ENCODE measurements at places on chromosomes 6 and 20.

DNA sequence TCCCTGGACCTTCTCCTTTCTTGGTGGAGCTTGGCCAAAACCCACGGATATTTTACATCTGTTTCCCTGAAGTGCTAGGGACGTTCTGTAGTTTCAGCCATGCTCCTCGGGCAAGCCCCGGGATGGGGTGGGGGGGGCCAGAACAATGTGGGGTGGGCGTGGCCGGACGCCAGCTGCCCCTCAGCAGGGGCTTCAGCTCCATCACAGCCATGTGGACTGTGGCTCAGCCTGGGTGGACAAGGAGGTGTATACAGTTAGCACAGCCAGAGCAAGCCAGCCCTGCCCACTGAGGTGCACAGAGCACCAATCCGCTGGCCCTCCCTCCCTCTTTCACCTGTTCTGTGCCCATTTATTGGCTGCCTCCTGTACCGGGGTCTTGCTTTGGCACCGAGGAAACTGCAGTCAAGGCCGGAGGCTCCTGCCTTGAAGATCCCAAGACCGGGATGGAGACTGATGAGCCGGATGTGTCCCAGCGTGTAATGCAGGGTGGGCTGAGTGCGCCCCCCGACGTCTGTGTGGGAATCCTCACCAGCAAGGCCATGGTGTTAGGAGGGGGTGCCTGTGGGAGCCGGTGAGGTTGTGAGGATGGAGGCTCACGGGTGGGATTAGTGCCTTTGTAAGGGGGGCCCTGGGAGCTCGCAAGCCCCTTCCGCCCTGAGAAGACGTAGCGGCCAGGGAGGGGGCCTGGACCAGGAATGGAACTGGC lies 28.0 kb downstream of the FRMD1 start:
- DNase-seq = no peak

DNA sequence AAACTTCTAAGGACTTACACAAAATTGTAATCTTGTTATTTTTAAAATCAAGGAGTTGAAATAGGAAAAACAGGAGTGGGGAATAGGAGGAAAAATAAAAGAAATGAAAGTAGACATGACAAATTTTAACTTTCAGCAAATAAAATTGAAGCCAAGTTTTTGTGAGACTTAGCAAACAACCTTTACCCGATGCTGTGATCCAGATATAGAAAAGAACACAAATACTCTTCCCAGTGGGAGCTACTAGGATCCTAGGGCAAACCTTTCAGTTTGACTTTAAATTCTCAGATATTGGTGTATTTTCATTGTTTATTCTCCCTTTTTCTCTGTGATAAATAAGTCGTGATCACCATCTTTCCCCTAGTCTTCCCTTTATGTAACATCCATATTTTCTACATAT lies 968.7 kb upstream of the CITED2 start:
- DNase-seq = no peak

DNA sequence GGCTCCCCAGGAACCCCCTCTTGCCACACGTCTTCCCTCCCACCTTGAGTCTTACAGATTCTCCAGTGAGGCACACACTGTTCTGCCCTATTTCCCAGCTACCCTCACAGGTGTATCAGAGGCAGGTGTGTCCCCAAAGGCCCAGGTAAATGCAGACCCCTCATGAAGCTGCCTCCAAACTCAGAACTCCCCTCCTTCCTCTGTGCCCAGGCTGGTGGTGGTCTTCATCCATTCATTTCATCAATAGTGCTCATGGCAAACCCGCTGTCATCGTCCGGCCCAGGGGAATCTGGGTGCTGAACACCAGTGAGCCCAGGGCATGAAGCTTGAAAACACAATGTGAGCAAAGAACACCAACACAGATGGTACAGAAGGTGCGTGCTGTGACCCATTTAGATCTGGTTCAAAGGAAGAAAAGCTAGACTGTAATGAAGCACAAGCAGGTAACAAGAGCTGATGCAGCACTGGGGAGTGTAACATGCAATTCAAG lies 213.1 kb downstream of the SYNDIG1 start:
- no peak for DNase-seq

GRCh38 chr6:122809001-122809400 lies 19.9 kb downstream of the SMPDL3A start:
- no peak for DNase-seq

GRCh38 chr6:168709390-168709789 lies 268.4 kb downstream of the SMOC2 start:
- DNase-seq = no peak

GRCh38 chr6:157269261-157269794 lies 54.0 kb downstream of the TMEM242 start:
- no peak for DNase-seq

GRCh38 chr6:52325695-52326471 lies 36.1 kb upstream of the PAQR8 start:
- no peak for DNase-seq
